ENCODE measurements at places on chromosomes 6 and 20. TPM values are rescaled to one million over a fixed set of nuclear protein-coding genes. Genes with fewer than 3 reads are reported as not detected.

CLVS2 gene
- total RNA-seq: not detected

- no peaks in the 10 kb centered on the region for H3K27me3 ChIP-seq
- H3K4me3 ChIP-seq: no peak overlapping the region
- no peak for DNase-seq
These were observed 46.4 kb upstream of the CHD6 start for GRCh38 chr20:41664584-41664983.

- DNase-seq: no peak
- no peak overlapping the region for H3K27ac ChIP-seq
These were observed 165.2 kb upstream of the DEFB112 start for GRCh38 chr6:50214937-50215336.

AGER gene
- 2.8 TPM for total RNA-seq

DNA sequence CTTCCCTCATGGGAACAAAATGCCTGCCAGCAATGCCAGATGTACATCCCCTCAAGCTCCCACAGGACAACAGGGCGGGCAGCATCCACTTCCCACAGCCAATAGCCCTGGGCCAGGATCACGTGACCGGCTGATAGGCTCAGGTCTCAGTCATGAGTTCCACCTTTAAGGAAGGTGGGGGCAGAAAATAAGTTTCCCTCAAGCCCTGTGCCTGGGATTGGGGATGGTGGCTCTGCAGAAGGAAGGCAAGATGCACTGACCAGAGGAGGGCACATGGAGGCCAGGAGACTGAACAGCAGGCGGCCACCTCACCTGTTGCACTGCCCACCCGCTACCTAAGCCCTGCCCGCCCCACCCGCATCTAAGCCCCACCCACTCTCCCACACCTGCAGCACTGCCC lies 149.1 kb downstream of the BMP7 start:
- H3K27ac ChIP-seq: no peak overlapping the region
- H3K4me1 ChIP-seq: no peaks in the 10 kb centered on the region
- no peak for DNase-seq

FAM217B gene
- total RNA-seq: 2.3 TPM

- H3K36me3 ChIP-seq: no peaks in the 10 kb centered on the region
- H3K4me3 ChIP-seq: no peak overlapping the region
- H3K27me3 ChIP-seq: no peaks in the 10 kb centered on the region
- no peaks in the 10 kb centered on the region for H3K4me1 ChIP-seq
These were observed 86.3 kb downstream of the ELOVL4 start for GRCh38 chr6:79861023-79861422.

- no peak overlapping the region for H3K4me3 ChIP-seq
- no peaks in the 10 kb centered on the region for H3K36me3 ChIP-seq
- no peak for DNase-seq
- H3K27ac ChIP-seq: no peak overlapping the region
- H3K27me3 ChIP-seq: peaks cover 100% of the 10 kb centered on the region
These were observed 21.8 kb downstream of the POM121L2 start for GRCh38 chr6:27290065-27290849.

DNA sequence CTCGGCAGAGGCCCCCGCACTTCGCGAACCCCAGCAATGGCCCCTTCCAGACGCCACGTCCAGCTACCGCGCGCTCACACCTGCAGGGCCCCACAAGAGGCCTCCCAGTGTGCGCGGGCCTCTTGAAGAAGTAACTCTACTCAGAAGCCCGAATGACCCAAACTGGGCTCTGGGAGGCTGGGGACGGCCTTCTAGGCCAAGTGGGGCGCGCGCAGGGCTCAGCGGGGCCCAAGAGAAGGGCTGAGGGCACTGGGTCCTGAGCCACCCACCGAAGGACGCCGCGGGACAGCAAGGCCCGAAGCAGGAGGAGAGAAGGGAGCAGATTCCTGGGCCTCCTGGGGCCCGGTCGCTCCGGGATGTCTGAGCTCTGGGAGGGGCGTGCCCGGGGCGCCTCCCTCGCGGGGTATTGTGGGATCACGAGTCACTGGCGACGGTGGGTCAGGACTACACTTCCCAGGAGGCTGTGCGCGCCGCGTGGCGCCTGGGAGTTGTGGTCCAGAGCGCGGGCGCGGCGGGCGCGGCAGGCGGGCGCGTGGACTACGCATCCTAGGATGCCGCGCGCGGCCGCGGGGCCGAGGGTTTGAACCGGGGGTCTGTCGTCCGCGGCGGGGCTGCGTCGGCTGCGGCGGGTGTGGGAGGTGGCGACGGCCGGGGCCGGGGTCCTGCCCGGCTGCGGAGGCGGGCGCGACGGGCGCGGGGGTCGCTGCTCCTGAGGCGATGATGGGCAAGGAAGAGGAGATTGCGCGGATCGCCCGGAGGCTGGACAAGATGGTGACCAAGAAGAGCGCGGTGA lies at the start of gene TCEA2:
TSS of gene TCEA2 (plus strand) at position 603 of the 793 bp plus-strand sequence. CDS start at position 718, 115 bp downstream.
- H3K27me3 ChIP-seq: no peaks in the 10 kb centered on the region
- H3K27ac ChIP-seq: peak within 1 kb of the TSS; percentile 81
- H3K36me3 ChIP-seq: no peaks in the 10 kb centered on the region
- H3K4me1 ChIP-seq: peaks cover 42% of the 10 kb centered on the region
- peak within 1 kb of the TSS; percentile 98 for H3K4me3 ChIP-seq

DNA sequence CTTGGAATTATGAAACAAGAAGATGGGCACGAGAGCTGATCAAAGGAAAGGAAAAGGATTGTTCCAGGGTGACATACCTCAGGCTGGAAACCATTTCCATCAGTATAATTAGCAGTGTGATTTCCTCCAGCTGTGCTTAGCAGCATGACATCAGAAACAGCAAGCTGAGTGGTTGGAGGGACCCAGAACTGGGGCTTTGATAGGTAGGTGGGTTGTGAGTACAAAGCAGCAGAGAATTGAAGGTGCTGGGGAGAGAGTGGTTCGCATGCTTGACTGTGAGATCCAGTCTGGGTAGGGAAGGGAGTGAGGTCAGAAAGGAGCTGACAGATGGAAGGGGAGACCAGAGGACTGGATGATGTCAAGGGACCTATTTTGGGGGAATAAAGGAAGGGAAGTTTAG lies 90.4 kb downstream of the CD164 start:
- DNase-seq: no peak
- H3K4me1 ChIP-seq: no peaks in the 10 kb centered on the region
- H3K4me3 ChIP-seq: no peak overlapping the region
- peaks cover 12% of the 10 kb centered on the region for H3K27me3 ChIP-seq
- no peaks in the 10 kb centered on the region for H3K36me3 ChIP-seq

FNDC11 gene
- 1.2 TPM for total RNA-seq

GRCh38 chr6:106628658-106629102 lies 618 bp downstream of the RTN4IP1 start:
- peak overlapping the region; percentile 92 for H3K4me3 ChIP-seq
- peak overlapping the region; percentile 84 for H3K27ac ChIP-seq
- H3K27me3 ChIP-seq: no peaks in the 10 kb centered on the region
- no peaks in the 10 kb centered on the region for H3K36me3 ChIP-seq
- DNase-seq: no peak
- peaks cover 16% of the 10 kb centered on the region for H3K4me1 ChIP-seq

GNMT gene
- total RNA-seq: 21.3 TPM

BHLHE23 gene
- not detected for total RNA-seq

GRCh38 chr6:108684771-108685329 lies 124.1 kb downstream of the FOXO3 start:
- no peak overlapping the region for H3K27ac ChIP-seq
- peaks cover 2% of the 10 kb centered on the region for H3K36me3 ChIP-seq
- peaks cover 22% of the 10 kb centered on the region for H3K4me1 ChIP-seq
- DNase-seq: peak; percentile 48
- no peaks in the 10 kb centered on the region for H3K27me3 ChIP-seq
- no peak overlapping the region for H3K4me3 ChIP-seq
